ENCODE measurements at places on chromosomes 1 and 21. TPM values are rescaled to one million over a fixed set of nuclear protein-coding genes. Genes with fewer than 3 reads are reported as not detected.

Gene RGSL1
- total RNA-seq = not detected

Gene KCNE2
- total RNA-seq = 0.22 TPM

Gene LMOD1
- 9.6 TPM for total RNA-seq

- no peak for DNase-seq
These were observed 56.6 kb upstream of the VTCN1 start for GRCh38 chr1:117267232-117267774.

- DNase-seq = no peak
These were observed 47.6 kb upstream of the GJA5 start for GRCh38 chr1:147808025-147808424.

DNA sequence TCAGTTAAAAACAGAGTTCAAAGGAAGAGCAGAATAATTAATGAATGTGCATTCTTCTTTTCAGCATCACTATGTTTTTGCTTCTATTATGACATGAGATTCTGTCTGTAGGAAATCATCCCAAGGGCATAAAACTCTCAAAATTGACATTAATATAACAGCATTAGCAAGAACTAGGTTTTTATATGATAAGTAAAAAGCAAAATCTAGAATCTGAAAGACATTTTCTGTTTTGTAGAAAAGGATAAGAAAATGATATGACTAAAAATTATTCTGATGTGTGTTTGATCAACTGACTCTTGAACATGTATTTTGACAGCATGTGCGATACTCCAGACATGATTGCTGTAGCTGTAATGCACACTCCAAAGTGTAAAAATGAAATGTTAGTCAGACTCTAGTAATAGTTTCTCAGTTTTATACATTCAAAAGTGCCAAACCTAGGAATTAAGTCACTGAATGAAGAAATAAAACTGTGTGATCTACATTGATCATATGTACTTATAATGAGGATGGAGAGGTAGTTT is 197.3 kb downstream of the NCAM2 start:
- DNase-seq = no peak

GRCh38 chr1:24727501-24728216 is 17.6 kb upstream of the CLIC4 start:
- DNase-seq = no peak

DNA sequence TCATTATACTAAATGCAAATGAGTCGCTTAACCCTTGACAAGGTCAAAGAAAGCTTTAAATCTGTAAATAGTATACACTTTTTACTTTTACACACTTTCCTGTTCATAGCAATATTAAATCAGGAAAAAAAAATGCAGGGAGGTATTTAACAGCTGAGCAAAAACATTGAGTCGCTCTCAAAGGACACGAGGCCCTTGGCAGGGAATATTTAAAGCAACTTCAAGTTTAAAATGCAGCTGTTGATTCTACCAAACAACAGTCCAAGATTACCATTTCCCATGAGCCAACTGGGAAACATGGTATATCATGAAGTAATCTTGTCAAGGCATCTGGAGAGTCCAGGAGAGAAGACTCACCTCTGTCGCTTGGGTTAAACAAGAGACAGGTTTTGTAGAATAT is 62.7 kb downstream of the CAPN2 start:
- no peak for DNase-seq

GRCh38 chr1:40851643-40852042 is 10.5 kb downstream of the CITED4 start:
- DNase-seq = no peak

DNA sequence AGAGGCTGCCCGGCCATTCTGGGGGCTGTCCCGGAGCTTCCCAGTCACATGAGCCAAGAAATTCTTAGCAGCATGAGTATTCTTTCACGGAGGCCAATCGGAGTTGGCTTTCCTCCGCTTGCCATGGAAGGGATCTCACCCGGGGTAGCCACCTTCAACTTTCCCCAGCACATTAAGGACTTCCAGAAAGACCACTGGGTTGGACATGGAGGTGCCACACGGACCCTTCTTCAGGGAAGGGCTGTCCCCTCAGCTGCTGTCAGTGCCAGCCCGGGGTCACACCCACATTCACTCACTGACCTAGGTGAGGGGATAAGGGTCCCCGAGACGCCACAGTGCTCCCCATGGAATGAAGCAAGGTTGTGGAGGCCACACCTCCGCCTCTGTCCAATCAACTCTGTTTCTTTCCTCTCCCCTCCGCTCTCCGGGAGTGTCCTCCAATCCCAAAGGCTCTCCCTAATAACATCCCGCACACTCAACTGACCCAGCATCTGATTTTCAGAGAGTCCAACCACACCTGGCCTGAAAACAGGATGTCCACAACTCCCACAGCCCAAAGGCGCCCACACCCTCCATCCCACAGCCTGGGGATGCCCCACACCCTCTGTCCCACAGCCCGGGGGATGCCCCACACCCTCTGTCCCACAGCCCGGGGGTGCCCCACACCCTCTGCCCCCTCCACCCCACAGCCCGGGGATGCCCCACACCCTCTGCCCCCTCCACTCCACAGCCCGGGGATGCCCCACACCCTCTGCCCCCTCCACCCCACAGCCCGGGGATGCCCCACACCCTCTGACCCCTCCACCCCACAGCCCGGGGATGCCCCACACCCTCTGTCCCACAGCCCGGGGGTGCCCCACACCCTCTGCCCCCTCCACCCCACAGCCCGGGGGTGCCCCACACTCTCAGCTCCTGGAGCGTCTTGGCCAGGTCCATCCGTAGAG is 19.4 kb downstream of the RSPH1 start:
- peak; percentile 47 for DNase-seq

DNA sequence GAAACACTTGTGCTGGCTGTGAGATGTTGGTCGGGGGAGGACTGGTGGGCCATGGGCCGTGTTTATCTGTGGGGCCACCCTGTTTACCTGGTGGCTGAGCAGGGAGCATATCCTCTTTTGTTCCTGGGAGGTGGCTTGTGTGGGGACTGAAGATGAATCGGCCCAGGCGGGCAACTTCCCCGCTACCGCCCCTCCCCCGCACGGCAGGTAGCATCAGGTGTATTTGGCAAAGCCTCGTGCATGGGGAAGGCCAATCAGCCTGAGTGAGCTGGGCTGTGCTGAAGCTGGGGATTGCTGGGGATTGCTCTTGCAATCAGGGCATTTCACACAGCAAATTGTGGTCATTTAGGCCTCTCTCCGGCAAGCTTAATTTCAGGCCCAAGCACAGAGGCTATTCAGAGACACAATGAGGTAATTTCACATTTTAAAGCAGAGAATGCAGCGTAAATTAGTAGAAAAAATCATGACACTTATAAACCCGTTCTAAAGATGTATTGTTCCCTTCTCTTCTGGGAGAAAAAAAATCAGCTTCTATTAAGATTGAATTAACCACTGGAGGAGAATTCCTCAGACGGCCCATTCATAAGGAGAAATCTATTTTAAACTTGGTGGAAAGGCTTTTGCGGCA is 197.7 kb upstream of the POU3F1 start:
- DNase-seq = no peak
